ENCODE measurements at places on chromosomes 7 and 10.

GRCh38 chr10:48496831-48497779 is 107.8 kb downstream of the ARHGAP22 start:
- no peak for DNase-seq

DNA sequence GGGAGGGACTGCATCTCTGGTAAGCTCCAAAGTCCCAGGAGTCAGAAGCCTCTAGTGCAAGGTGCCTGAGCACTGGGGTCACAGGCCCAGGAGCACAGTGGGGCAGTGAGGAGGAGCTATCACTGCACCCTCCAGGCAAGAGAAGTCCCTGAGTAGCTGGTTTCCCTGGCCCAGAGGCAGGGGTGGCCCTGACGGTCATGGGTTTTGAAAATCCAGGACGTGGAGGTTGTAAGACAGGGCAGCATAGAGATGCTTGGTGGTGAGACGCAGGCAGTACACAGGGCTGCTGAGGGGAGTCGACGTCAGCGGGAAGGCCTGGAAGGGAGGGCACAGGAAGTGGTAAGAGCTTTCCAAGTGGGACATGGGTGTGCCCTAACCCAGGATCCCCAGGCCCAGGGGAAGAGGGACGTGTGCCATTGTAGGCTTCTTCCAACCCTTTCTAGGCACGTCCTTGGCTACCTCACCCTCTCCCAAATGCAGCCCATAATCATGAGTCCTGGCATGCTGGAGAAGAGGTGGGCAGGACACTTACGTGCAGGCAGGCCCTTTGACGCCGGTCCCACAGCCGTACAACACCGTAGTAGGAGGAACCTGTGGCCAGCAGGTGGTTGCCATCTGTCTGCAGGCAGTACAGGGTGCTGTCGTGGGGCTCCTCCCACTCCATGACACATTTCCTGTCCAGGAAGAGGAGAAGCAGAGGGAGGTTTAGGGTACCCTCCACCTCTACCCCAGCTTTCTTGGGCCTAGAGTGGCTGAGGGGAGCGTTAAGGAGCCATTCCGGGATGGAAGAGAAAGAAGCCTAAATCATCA is 23.2 kb downstream of the DPCD start:
- DNase-seq, result peak; percentile 13

- no peak for DNase-seq
Measured at GRCh38 chr10:53013201-53013810, 240.7 kb upstream of the MBL2 start.

GRCh38 chr7:35353481-35353880 is 99.6 kb upstream of the TBX20 start:
- DNase-seq, result no peak

DNA sequence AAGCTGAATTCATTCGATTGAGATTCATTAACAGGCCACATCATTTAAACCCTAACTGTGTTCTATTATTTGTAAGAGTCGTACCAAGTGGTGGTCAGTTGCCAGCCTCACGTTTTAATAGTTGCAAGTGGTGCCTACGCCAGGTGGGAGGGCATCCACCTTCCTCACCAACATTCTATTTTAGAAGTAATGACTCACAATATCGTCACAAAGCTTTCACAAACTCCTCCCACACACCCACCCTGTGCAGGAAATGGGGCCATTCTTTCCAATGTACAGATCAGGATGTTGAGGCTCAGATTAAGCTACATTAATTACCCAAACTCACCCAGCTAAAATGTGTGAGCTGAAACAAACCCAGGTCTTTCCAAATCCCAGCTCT is 77.3 kb upstream of the SAMD8 start:
- peak; percentile 57 for DNase-seq

DNA sequence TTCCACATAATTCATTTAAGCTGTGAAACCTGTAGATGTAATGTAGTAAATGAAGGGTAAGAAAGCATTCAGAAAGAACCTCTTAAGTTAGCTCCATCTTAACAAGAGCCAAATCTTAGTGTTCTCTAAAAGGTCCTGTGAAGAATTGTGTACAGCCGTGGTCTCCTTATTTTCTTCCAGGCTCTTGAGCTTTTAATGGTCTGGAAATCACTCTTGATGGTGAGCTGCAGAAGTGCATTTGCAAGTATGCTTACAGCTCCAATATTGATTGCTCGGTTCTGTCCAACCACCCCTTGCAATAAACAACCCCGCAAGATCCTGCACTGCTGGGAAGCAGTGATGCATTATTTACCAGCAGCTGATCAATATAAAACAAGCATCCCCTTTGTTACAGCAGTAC is 690.8 kb upstream of the FZD8 start:
- DNase-seq, result no peak

- no peak for DNase-seq
Measured at GRCh38 chr7:101882005-101882421, 64.6 kb downstream of the CUX1 start.

DNA sequence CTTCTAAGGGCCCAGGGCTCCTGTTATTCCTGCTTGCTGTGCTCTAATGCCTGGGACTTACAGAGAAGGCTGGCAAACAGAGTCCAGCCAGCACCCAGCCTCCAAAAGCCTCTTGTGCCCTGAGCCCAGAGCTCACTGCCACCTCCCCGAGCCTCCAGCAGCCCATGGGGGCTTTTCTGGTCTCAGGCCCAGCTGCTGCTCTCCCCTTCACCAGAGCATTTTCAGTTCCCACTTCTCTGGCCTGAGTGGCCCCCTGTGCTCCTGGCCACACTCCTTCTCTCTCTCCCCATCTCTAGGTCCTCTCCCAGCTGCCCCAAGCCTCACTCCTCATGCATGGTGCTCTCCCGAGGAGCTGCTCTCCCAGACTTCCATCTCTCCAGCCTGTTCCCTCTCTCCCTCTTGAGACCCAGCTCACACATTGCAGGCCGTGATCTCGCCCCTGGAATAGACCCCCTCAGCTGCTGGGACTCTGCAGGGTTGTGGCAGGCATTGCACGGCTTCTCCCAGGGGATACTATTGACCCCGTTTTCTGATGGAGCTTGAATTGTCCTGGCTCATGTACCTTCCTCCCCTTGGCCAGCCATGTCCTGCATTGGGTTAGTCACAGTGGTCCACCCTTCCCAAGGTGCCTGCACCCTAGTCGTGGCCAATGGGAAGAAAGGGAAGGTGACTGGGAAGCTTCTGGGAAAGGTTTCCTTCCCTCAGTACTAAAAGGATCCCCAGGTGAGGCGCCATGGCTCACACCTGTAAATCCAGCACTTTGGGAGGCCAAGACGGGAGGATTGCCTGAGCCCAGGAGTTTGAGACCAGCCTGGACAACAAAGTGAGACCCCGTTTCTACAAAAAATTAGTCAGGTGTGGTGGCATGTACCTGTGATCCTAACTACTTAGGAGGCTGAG is 9.0 kb upstream of the RASSF4 start:
- no peak for DNase-seq

- no peak for DNase-seq
Measured at GRCh38 chr10:102326031-102326430, 69.5 kb upstream of the NFKB2 start.

- no peak for DNase-seq
Measured at GRCh38 chr10:72784551-72785351, 92.8 kb downstream of the MCU start.

DNA sequence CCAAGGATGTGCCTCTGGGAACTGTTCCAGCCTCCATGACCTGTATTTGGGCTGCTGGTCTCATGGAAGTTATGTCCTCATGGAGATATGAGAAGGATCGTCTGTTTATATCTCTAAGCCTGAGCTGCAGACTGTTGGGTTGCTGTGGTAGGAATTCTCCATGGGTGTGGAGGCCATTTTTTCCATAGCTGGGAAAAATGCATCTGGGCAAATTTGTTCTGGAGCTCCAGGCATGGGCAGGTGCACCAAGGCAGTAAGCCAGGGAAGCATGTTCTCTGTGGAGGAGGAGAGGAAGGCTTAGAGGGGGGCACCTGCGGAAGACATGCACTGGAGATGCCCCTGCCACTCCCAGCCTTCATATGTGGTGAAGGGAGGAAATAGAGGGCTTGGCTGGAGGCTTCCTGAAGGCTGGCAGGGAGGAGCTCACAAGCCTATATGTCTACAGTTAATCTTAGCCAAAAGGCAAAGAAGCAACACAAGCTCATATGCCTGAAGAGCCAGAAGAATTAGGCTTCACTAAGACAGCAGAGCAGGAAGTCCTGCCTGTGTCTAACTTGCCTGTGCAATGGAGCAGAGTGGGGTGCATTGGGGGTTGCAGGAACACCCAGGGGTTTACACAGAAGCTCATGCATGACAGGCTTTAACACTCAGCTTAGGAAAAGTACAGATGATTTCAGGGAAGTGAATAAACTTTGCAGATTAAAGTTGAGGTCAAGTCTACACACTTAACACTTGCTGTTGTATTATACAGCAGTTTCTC is 35.1 kb upstream of the CXCL12 start:
- no peak for DNase-seq

All from activated T-cell treated with anti-CD3 and anti-CD28 coated beads, Interleukin-2, amount 50 U/mL, for 72 hours (primary cell).